ENCODE measurements at places on chromosomes 13 and 19. TPM values are rescaled to one million over a fixed set of nuclear protein-coding genes. Genes with fewer than 3 reads are reported as not detected.

GRCh38 chr13:75544681-75545330, 4.8 kb upstream of the UCHL3 start:
- no peak for DNase-seq

Gene BRCA2
- total RNA-seq: 30.8 TPM

DNA sequence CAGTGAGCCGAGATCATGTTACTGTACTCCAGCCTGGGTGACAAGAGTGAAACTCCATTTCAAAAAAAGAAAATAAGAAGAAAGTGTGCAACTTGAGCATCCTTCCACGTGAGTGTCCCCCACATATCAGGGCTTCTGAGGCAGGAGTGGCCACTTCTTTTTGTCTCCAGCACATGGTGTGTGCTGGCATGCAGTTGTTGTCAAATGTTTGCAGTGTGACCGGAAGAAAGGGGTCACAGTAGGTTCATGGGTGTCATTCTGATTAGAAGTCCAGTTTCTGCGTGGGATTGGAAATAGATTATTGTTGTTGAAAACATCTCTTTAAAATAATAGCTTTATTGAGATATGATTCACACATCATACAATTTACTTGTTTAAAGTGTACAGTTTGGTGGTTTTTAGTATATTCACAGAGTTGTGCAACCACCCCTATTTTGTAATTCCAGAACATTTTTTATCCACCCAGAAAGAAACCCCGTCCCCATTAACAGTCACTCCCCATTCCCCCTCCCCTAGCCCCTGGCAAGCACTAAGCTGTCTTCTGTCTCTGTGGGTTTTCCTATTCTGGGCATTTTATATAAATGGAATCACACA, 2.2 kb downstream of the CRTC1 start:
- no peak for DNase-seq

DNA sequence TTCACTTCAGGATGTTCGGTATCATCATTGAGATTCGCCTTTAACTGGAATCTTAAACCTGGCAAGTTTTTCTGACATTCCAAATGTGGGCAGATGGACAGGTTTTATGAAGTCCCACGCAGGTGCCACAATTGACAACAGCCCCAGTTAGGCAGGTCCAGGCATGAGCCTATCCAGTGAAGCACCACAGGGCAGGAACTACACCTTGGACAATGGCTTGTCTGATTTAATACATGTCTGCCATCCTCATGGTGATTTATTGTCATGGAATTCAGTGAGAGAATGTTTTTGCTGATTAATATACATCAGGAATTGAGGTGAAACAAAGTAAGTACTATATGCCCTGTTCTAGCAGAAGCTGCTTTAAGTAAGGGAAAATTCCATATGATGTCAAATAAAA, 10.2 kb upstream of the TPP2 start:
- no peak for DNase-seq

- no peak for DNase-seq
These were observed 220.5 kb downstream of the RBM26 start for GRCh38 chr13:79185580-79185979.

All from activated naive CD4-positive, alpha-beta T cell treated with anti-CD3 and anti-CD28 coated beads, Interleukin-2, amount 50 U/mL, for 72 hours (primary cell).